Effector memory CD8-positive, alpha-beta T cell (primary cell): ENCODE measurements at places on chromosomes 5 and 9.

- DNase-seq = no peak
These were observed 74.3 kb downstream of the AMBP start for GRCh38 chr9:114003758-114004157.

DNA sequence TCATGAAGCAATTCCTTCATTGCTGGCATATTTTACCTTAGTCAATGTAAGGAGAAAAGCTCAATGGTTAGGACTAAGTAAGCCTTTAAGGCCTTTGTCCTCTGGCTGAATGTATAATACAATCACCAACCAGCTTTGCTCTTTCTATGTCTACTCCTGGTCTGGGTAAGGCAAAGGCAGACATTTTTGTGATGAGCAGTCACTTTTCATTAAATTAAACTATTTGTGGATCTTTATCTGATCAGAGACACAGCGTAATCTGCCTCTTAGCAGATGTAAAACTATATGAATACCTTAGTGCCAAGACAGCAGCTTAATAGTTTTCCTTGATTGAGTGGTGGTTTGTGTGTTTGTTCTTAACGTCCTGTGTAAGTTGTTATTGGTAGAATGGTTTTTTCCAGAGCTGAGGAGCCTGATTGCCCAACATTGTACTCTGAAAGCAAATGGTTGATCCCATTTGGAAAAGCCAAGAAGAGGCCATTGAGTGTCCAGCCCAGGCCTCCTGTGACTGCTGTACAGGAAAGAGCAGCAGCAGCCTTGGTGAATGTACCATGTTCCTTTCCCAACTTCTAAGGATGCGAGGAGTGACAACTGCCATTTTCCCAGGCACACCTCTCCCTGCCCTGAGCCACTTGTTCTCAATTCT is 16.5 kb upstream of the CXXC5 start:
- no peak for DNase-seq

- DNase-seq = no peak
These were observed 295.4 kb upstream of the RIOK2 start for GRCh38 chr5:97478483-97478882.

GRCh38 chr5:28451483-28451882 is 1413.1 kb upstream of the CDH9 start:
- DNase-seq = no peak

DNA sequence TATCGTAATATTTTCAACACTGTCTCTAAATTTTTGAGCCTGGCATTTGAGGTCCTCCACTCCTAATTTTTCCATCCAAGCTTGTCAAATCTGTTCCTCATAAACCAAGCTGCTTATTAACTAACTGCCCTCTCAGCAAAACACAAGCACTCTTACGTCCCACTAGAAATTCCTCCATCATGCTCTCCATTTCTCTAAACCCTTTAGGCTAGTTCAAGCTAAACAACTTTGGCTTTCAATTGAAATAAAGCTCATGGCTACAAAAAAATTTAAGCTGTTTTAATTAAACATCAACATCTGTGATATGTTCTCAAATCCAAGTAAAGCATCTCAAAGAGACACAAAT is 45.7 kb downstream of the RNF145 start:
- no peak for DNase-seq

GRCh38 chr5:128579093-128579492 is 41.0 kb upstream of the FBN2 start:
- no peak for DNase-seq

DNA sequence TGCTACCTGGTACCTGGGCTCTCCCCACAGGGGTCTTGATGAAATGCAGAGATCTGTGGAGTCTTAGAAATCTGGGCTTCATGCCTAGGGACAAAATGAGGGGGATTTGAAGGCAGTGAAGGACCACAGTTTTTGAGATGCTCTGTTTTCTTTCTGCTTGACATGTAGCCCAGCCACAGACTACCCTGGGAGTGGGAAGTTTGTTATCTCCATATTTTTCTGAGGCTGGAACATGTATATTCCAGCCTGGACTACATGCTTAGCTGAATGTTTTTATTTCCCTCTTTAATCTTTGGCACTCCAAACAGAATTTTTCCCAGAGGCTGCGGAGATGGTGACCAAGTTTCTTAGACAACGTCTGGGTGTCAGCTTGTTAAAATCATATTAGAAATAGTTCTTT is 252.9 kb downstream of the PAPPA start:
- no peak for DNase-seq

DNA sequence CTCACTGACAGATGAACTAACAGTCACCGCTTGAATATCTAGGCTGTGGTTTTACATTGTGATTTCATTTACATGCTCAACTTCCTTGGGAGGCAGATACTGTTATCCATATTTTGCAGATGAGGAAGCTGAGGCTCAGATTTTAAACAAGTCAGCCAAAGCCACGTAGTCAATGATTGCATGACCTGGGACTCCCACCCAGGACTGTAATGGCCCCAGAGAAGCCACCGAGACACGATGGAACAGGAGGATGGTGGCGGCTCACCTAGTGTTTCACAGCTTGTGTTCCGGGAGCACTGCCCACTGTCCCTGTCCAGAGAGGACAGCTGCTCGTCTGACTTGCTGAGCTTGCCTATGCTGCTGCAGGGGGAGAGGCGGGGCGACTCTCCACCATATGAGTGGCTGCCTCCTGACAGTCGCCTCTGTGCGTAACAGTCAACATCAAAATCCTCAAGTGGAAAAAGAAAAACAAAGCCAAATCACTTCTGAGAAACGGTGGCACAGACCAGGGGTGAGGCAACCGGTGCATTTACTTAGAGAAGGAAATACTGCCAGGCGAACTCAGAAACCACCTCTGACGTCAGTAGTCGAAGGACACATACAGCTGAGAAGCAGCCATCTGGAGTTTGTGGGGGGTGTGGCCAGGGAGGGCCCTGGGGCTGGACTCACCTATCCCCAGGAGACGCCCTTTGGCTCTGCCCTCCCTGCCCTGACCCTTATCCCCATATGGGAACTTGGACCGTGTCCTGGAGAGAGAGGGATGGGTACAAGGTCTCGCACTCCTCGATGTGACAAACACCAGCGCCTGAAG is 82.5 kb downstream of the PRRT1B start:
- peak; percentile 87 for DNase-seq

- DNase-seq = no peak
These were observed 18.8 kb upstream of the CATSPER3 start for GRCh38 chr5:134948911-134949310.
